ENCODE measurements at places on chromosomes 1 and 21.

GRCh38 chr1:111906816-111907215 lies 82.7 kb downstream of the KCND3 start:
- DNase-seq, result no peak

DNA sequence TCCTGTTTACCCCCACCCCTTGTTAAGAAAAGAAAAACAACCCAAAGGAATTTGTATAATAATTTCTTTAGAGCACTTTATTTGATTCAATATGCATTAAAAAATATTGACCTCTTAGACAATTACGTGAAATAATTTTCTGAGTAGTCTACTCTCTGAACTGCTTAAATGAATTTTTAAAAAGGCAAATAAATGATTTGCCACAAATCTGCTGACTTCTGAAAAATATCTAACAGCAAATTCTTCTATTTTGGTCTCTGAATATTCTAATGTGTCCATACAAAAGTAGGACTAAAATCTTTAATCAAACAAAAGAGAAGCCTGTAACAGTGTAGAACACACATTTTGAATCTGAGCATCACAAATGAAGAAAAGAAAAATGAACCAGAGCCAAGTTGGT lies 115.1 kb downstream of the TRIM33 start:
- no peak for DNase-seq

- peak; percentile 13 for DNase-seq
Observed at GRCh38 chr1:46180082-46180616, 3.9 kb upstream of the P3R3URF start.

DNA sequence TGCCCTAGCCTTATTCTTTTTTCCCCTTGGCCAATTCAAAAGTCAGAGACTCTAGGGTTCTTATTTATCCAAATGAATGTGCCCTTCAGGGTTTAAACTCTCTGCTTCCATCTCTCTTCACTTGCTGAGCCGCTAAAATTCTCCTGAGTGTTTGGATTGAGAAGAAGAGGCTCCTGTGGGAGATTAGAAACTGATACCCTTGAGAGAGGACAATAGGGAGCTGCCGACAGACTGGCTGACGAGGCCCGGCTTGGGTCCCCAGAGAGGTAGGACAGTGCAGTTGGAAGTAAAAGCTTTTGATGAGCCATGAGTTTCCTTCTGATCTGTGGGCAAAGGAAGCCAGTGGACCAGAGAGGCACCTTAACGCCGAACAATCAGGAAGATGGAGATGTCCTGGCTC lies 41.3 kb upstream of the UBE2U start:
- no peak for DNase-seq

DNA sequence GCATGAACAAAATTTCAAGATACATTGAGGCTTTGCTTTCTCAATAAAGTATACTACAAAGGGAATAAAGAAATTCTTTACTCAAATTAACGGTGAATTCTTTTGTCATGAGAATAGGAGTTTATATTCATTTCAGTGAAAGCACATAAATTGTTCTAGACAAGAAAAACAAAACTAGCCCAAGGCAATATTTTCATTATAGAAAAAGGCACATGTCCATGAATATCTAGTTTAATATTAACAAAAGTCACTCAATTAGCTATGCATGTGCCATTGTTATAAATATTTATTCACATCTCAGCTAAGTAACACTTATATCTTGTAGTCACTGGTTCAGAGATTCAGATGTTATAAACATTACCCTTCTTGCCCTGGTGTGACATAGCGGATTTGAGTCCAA lies 369.3 kb downstream of the GPATCH2 start:
- DNase-seq, result no peak

DNA sequence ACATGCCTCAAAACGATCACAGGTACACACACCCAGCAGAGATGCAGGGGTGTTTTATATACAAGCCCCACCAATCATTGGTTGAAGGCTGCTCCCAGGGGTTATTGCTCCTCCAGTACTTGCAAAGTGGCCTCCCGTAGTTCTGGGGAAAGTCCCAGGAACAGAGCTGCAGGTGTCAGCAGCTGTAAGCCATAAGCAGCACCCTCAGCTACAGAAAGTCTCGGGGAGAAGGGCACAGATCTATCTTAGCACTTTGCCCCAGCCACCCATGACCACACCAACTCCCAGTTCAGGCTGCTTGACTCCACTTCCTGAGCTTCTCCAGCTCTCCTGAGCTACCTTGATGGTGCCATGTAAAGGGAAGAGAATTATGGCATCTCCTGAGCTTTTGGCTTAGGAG lies 222.7 kb upstream of the GJB5 start:
- no peak for DNase-seq

- DNase-seq, result no peak
Observed at GRCh38 chr1:52266507-52266906, 99.5 kb downstream of the CC2D1B start.

DNA sequence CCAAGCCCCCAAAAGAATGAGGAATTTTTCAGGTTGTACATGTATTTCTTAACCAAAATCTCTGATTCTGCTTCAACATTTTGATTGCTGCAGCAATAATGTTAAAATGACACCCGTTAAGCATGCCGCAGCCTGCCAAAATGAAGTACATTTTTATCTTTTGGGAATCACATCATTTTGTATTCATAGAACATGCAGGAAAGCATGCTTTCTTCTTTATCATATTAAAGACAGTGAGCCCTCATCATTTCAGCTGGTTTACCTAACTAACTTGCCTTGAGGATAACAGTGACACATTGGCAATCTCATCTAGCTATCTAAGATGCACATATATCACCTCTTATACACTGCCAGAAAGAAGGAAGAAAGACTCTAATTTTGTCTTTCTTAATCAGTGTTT lies 299.2 kb downstream of the LTN1 start:
- DNase-seq, result no peak

DNA sequence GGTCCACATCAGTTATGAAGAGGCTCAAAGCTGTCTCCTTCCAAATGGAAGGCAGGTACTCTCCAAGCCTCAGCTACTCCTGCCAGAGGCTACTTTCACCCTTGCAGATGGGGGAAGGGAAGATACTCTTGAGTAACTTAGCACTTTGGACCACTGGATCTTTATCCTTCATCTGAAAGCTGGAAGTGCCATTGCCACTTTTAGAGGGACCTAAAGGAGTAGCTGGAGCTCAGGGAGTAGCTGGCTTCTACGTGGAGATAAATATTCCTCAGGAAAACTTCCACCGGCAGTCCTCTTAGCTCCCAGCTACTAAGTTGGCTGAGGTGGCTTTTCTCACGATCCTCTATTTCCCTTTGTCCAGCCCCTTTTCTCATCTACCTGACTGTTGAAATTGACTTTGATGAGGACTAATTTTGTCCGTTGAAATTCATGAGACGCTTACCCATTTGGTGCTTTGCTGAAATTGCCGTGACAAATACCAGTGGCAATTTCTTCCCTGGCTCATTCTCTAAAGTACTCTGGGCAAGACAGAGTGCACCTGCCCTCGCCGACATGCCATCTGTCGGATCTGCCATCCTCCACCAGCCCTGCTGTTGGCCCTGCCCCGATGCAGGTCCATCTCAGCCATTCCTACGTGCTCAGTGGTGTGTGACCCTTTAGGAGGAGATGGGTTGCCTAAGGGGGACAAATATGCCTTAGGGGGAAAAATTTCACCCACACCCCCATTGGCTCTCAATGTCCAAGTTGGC lies 13.6 kb downstream of the IGSF21 start:
- no peak for DNase-seq

DNA sequence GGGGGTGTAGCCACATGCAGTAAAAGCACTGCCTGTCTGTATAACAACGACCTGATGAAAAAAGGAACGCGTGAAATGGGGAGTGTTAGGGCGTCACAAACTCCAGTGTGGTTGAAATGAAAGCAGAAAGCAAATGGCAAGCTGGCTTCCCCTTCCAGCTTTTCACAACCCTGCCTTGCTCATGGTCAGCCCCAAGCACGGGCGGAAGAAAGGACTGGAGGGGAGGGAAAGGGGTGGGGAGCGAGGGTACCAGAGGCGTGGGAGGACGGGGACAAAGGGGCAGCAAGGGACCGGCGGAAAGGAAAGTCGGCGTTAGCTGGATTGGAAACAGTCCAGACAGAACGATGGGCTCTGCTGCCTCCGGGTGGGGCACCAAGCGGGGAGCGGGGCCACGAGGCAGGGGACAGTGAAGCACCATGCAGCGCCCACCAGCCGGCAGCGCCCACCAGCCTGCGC lies 9.6 kb downstream of the VPS26C start:
- DNase-seq, result peak; percentile 83

DNA sequence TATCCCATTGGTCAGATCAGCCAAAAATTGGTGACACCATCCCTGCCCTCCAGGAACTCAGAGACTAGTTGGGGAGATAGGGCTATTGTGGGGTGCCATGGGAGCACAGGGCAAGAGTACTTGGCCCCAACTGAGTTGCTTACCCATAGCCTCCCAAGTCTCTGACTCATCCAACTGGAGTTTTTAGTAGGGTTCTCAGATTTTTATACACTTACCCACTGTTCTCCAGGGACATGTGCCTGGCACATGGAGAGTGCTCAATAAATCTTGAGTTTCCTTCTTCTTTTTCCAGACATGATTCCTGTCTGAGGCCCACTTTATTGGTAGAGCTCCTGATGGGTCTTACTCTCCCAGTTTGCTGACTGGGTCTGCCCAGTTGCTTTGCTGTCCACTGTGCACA lies 56.7 kb downstream of the OVGP1 start:
- no peak for DNase-seq

GRCh38 chr1:44002165-44002564 lies 10.8 kb downstream of the CCDC24 start:
- DNase-seq, result no peak

- peak; percentile 36 for DNase-seq
Observed at GRCh38 chr1:115642168-115643072, 650 bp downstream of the VANGL1 start.

DNA sequence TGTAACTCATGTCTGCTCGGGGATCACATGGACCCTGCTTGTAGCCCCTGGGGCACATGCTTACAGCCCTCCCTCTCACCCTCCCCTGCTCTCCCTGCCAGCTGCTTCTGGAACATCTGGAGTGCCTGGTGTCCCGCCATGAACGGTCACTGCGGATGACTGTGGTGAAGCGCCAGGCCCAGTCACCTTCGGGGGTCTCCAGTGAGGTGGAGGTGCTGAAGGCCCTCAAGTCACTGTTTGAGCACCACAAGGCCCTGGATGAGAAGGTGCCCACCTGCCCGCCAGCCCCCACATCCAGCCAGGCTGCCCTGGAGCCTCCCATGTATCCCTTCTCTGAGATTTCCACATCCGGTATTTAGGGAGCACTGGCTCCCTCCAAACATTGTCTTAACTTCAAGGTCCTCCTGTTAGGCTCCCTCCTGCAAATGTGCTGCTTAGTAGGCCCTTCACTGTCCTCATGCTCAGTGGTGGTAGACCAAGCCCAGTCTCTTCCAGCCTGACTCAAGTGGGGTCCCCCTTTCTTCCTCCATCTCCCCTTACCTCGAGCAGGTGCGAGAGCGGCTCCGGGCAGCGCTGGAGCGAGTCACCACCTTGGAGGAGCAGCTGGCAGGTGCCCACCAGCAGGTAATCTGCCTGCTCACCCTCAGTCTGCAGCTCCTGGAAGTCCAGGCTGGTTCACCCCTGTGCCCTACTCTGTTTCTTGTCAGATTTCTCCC lies 17.7 kb downstream of the PPFIA4 start:
- no peak for DNase-seq

DNA sequence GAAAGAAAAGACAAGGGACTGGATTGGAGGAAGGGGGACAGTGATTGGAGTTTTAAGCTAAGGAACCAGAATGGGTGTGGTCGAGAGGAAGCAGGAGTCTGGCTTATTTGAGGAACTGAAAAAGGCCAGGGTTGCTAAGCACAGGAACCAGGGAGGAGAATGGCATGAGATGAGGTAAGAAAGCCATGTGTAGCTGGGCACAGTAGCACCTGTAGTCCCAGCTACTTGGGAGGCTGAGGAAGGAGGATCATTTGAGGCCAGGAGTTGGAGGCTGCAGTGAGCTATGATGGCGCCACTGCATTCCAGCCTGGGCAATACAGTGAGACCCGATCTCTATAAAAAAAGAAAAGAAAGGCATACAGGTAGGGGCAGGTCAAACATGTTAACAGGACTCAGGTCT lies 8.1 kb upstream of the KHDRBS1 start:
- peak; percentile 82 for DNase-seq

DNA sequence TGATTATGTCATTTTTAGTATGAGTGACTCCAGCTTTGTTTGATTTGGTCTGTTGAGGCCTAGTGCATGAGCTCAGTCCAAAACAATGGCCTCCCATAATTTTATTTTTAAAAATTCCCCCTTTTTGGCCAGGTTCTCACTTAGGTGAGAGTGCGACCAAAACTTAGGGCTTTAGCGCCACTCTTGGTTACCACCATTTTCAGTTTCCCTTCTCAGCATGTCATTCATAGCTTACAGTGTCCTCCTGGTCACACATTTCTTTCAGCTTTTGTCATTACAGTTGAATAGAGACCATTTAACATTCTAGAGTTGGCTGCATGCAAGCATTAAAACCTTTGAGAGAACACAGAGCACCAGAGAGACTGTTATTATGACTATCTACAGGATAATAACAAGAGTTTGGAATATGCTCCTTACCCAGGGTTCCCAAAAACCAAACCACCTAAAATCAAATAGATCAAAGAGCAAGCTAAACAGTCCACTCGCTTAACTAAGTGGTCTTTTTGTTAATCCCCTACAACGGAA lies 85.4 kb downstream of the TLR5 start:
- no peak for DNase-seq

DNA sequence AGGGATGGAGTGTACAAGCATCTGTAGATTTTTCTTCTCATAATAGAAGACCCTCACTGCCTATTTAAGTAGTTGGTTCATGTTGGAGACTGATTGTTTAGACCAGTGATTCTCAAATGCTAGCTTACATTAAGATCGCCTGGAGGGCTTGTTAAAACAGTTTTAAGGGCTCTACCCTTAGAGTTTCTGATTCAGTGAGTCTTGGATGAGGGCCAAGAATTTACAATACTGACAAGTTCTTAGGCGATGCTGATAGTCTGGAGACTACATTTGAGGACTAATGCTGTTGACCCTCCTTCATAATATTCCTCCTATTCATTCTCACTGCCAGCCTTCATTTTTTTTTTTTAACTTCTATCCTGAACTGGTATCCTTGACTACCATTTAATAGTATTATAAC lies 15.2 kb upstream of the AGO3 start:
- DNase-seq, result no peak

GRCh38 chr21:46117586-46118315 lies 19.8 kb downstream of the COL6A2 start:
- no peak for DNase-seq

GRCh38 chr1:157519451-157519850 lies 32.9 kb downstream of the FCRL5 start:
- no peak for DNase-seq

DNA sequence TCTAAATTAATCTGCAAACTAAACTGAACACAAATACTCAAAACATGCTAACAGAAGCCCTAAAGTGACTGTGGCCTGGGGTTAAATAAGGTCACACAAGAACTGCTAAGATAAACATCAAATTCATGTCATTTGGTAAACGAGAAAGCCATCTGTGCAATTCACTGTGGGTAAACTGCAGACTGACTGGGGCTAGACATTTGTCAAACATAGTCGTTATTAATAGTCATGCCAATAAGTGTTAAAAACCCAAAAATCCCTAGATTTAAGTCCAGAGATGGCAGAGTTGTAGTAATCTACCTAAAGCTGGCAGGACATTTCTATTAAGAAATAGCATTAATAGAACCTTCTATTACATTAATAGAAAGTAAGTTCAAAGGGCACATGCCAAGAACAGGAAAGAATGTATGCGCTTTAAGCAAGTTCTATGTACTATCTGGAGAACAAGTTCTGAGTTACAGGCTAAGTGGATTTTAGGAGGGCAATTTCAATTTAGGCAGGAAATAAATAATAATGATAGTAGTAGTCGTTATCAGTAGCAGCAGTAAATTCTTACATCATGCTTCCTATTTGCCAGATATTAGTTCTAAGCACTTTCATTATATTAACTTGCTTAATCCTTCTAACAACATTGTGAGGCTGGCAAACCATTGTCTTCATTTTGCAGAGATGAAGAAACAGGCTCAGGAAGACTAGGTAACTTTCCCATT lies 8.6 kb downstream of the EDEM3 start:
- no peak for DNase-seq

Data from suppressor macrophage (primary cell).